ENCODE measurements at places on chromosomes 13 and 19.

- no peak for DNase-seq
Measured at GRCh38 chr13:113653264-113654174, 4.5 kb downstream of the ATP4B start.

- no peak for DNase-seq
Measured at GRCh38 chr19:47075941-47076340, 27.5 kb upstream of the TMEM160 start.

- DNase-seq = no peak
Measured at GRCh38 chr19:29303069-29303718, 90.2 kb upstream of the UQCRFS1 start.

GRCh38 chr19:55225415-55225958, 3.1 kb downstream of the TMEM86B start:
- DNase-seq = no peak

- no peak for DNase-seq
Measured at GRCh38 chr13:101520672-101521071, 68.2 kb downstream of the ITGBL1 start.

- DNase-seq = no peak
Measured at GRCh38 chr13:59043016-59043415, 1120.7 kb downstream of the DIAPH3 start.

DNA sequence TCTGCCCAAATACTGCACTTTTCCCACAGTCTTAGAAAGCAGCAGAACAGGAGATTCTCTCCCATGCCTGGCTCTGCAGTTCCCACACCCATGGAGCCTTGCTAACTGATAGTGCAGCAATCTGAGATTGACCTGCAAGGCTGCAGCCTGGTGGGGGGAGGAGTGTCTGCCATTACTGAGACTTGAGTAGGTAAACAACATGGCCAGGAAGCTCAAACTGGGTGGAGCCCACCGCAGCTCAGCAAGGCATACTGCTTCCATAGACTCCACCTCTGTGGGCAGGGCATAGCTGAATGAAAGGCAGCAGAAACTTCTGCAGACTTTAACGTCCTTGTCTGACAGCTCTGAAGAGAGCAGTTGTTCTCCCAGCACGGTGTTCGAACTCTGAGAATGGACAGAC, 358.5 kb upstream of the PCDH9 start:
- no peak for DNase-seq

GRCh38 chr13:38542601-38543000, 144.3 kb upstream of the FREM2 start:
- DNase-seq = no peak

DNA sequence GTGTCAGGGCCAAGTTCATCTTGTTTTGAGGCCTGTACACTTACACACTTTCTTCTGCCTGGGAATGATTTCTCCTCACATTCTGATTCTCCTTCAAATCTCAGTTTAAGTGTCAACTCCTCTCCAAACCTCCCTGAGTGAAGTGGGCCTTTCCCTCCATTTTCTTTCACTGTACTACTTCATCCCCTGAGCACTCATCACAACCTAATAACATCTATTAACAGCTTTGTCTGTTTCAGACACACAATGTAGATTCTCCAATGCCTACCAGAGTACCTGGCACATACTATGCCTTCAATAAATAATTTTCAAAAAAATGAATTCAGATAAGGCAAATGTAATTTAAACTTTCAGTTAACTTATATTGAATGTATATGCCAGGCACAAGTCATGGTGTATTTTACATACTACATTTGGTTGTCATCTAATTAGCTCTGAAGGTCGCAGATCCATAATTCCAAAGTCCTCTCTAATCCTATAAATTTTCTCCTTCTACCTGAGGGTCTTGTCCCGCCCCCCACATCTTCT, 357 bp upstream of the COG6 start:
- DNase-seq = no peak

- no peak for DNase-seq
Measured at GRCh38 chr19:35592226-35592625, 6.3 kb downstream of the PMIS2 start.

- DNase-seq = no peak
Measured at GRCh38 chr13:109595471-109595870, 190.9 kb downstream of the IRS2 start.

- no peak for DNase-seq
Measured at GRCh38 chr19:1483131-1483978, 4.3 kb upstream of the C19orf25 start.

GRCh38 chr13:113458253-113459065, 5.2 kb upstream of the ADPRHL1 start:
- no peak for DNase-seq

GRCh38 chr13:114282041-114282670, 755 bp downstream of the UPF3A start:
- peak; percentile 30 for DNase-seq

GRCh38 chr13:40213779-40214178, 452.7 kb downstream of the FOXO1 start:
- no peak for DNase-seq

DNA sequence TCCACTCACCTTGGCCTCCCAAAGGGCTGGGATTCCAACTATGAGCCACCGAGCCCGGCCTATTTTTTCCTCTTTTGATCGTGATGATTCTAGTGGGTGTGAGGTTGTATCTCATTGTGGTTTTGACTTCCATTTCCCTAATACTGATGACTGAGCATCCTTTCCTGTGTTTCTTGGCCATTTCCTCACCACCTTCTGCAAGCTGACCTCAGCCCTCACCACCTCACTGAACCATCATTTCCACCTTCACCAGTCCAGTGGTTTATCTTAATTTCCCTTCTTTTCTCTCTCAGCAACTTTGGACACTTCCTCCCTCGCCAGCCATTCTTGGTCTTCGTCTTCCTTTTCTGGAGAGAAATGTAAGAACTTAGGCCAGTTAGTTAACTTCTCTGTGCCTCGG, 13.0 kb upstream of the BICRA start:
- DNase-seq = no peak

GRCh38 chr19:843836-844545, 3.2 kb downstream of the PRTN3 start:
- no peak for DNase-seq

DNA sequence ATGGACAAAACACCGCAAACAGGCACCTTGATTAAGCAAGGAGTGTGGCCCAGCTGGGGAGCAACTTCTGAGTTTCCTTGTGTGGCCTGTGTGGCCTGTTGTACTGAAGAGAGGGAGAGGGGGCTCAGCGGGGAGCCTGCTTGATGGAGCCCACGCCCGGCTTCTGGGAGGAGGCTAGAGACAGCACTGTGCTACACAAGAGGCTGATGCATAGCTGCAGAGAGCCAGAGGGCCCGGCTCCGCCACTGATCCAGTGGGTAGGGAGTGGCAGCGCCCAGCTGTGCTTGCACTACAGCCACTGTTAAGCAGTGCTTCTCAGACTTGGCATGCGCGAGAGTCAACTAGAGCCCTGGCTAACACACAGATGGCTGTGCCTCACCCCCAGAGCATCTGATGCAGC, 19.0 kb downstream of the LYL1 start:
- DNase-seq = no peak

DNA sequence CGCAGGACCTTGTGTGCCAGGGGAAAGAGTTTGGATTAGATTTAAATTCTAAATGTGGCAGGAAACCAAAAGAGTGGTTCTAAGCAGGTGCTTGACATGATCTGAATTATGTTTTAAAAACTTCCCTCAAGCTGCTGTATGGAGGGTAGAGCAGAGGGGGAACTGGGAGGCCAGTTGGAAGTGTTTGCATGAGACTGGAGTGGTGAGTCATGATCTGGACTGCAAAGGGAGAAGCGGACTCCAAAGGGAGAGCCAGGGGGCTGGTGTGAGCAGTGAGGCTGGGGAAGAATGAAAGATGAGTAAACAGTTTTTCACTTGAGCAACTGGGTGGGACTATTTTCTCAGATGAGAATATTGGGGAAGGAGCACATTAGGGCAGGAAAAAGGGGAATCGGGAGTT, 206.1 kb downstream of the DNAJC15 start:
- no peak for DNase-seq

DNA sequence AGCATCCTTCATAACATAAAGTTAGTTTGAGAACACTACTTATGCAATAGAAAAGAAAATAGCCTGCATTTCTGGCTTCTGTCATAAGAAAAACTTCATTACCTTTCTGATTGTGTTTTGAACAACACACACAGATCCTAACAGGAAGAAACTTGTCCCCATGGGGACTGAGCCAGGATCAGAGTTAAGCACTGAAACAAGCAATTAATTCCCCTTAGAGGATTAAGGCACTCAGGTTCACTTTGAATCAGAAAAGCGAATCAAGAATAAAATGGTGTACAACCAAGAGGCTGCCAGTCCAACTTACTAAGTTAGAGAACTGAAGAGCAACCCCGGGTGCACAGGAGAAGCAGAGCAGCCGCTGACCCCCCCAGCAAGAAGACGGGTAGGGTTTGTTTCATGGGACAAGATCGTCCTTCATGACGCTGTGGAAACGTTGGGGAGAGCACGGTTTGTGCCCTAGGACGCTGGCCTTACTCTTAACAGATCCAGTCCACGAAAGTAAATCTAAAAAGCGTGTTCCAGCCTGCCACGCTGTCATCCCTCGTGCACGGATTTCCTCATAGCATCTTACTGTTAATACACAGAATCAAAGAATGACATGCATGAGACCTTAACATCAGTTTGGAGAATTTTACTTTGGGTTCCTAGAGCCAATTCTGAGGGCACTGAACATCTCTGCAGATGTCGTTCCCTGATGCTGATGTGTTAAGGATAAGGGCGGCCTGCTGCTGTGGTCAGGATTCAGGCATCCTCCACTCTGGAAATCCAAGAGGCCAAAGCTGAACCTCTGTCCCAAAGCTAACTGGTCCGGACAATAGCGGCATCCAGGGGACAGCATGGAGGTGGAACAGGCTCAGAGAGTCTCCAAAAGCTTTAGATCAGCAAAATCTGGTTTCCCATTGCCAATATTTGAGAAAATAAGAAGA, 46.4 kb downstream of the GGACT start:
- no peak for DNase-seq
